ENCODE measurements at places on chromosomes 5 and 9. TPM values are rescaled to one million over a fixed set of nuclear protein-coding genes. Genes with fewer than 3 reads are reported as not detected.

The LCN2 gene
- not detected for total RNA-seq

The INSL4 gene
- not detected for total RNA-seq

The MAP3K1 gene
- total RNA-seq, result 10.3 TPM

The MSMP gene
- not detected for total RNA-seq

The SWI5 gene
- total RNA-seq, result 35.7 TPM

The TGFBI gene
- 270 TPM for total RNA-seq

The KIF4B gene
- under 0.01 TPM for total RNA-seq

The PAM gene
- total RNA-seq, result 405 TPM

The QRFP gene
- total RNA-seq, result not detected

The MTREX gene
- total RNA-seq, result 85.7 TPM

The CD180 gene
- total RNA-seq, result not detected

The TRIM7 gene
- total RNA-seq, result 2.3 TPM

The CSF2 gene
- 0.51 TPM for total RNA-seq

DNA sequence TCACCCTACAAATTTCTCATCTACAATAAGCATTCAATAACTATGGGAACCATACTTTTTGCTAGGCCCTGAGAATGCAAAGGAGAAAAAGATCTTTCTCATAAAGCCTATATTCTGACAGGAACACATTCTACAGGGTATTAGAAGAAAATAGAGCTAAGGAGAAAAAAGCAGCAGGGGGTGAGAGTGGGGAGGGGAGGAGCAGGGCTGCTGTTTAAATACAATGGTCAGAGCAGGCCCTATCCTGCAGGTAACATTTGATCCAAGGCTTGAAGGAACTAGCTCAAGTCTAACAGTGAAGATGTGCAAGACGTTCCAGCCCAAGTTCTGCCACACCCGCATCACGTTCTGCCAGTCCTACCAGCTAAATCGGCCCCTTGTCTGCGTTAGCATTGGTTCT lies 89.7 kb downstream of the ELAVL2 start:
- no peak for DNase-seq

- no peak for DNase-seq
Observed at GRCh38 chr5:2156358-2157059, 273.8 kb upstream of the IRX4 start.

DNA sequence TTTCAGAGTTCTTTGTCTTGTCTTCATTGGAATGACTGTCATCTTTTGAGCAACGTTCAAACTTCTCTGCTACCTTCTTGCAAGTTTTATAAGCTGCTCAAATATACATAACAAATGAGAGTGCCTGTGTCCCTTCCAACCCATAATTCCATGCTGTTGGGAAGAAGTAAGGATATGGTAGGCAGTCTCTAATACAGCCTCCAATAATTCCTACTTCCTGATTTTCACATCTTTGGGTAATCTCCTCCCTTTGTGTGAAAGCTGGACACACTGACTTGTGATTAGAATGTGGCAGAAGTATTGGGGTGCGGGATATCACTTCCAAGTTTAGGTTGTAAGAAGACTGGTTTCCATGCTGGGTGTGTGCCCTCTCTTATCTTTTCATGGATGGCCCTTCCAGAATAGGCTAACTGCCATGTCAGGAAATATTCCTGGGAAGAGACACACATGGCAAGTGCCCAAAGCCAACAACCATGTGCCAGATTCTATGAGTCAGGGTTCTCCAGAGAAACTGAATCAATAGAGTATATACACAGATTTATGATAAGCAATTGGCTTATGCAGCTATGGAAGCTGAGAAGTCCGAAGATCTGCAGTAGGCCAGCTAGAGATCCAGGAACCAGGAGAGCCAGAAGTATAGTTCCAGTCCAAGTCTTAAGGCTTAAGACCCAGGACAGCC lies 531.3 kb downstream of the NTRK2 start:
- peak; percentile 86 for DNase-seq

- DNase-seq, result peak; percentile 9
Observed at GRCh38 chr5:100131161-100131560, 404.0 kb upstream of the FAM174A start.

DNA sequence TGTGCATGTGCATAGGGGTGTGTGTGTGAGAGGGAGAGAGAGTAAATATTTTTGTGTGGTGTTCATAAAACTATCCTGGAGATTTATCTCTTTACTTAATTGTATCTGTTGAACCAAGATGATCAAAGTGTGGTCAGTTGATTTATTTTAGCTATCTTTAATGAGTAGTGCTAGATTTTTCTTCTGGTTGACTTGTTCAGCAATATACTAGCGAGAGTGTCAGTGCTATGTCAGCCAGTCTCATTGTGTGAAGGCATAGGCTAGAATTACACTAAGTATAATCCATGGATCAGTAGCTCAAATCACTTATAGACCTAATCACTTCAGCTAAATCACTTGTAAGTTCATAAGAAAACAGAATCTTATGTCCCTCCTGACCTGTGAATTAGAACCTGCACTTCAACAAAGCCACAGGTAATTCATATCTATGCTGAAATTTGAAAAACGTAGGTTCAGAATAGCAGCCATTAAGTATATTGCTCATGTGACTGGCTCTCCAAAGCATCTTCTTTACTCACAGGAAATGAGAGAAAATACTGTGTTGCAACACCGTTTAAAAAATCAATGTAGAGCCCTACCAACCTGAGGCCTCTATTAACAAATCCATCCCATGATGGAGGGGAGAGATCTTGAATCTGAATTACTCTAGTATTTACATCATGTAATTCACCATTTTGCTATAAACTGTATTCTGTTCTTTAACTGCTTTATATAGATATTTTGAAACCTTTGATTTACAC lies 203.1 kb upstream of the ACTBL2 start:
- DNase-seq, result no peak

- no peak for DNase-seq
Observed at GRCh38 chr9:106531491-106531890, 331.5 kb upstream of the ZNF462 start.

- DNase-seq, result no peak
Observed at GRCh38 chr5:18051953-18052352, 417.7 kb downstream of the TAF11L14 start.

DNA sequence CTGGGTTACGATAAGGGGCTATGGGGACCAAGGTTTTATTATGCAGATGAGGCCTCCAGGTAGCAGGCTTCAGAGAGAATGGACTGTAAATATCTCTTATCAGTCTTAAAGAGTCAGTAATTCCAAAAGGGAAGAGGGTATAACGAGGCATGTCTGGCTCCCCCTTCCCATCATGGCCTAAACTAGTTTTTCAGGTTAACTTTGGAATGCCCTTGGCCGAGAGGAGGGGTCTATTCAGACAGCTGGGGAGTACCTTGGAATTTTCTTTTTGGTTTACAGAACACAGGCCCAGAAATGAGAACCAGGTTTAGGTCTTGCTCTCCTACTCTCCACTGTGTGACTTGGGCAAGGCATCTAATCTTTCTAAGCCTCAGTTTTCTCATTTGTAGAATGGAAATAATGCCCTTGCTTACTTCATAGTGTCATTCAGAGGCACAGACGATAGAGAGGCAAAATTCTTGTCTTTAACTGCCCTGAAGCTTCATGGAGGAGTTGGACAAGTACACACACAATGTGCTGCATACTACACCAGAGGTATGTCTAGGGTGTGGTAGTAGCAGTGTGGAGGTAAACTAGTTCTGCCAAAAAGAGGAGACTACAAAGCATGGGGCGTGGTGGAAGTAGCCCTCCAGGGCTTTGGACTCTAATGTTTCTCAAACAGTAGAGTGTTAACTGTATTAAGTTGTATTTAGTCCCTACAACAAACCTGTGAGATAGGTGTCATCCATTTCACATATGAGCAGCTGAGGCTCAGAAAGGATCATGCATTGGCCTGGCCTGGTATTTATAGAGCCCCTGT lies 45.5 kb downstream of the IRF1 start:
- DNase-seq, result no peak

DNA sequence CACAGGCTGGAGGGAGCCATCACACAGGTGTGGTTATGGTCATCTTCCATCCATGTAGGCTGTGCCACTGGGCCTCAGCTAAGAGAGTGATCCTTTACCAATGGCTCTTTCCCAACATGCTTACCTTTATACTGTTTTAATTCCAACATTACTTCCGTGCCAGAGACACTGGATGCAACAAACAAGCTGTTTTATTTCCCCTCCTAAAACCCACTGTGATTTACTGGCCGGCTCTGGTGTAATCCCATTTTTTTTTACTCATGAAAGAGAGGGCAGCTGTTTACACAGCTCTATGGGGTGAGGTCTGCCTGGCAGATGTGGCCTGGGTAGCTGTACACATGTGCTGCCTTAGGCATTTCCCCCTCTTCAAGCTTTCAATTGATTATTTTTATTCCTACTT lies 58.5 kb downstream of the MACROH2A1 start:
- DNase-seq, result no peak

GRCh38 chr5:179615203-179615602 lies 8.3 kb downstream of the HNRNPH1 start:
- DNase-seq, result no peak

DNA sequence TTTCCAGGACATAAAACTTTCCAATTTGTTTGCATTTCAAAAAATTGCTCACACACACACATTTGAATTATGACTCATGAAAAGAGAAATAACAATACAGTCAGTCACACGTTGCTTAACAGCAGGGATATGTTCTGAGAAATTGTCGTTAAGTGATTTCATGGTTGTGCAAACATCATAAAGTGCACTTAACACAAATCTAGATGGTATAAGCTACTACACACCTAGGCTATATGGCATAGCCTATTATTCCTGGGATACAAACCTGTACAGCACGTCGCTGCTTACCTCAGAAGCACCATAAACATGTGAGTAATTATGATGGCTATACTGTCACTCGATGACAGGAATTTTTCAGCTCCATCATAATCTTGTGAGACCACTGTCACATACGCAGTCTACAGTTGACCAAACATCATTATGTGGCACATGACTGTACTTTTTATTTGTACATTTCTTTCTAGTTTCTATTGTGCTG lies 378.2 kb downstream of the ACTL7B start:
- DNase-seq, result peak; percentile 93

GRCh38 chr5:4230471-4230785 lies 634.8 kb downstream of the IRX1 start:
- no peak for DNase-seq

DNA sequence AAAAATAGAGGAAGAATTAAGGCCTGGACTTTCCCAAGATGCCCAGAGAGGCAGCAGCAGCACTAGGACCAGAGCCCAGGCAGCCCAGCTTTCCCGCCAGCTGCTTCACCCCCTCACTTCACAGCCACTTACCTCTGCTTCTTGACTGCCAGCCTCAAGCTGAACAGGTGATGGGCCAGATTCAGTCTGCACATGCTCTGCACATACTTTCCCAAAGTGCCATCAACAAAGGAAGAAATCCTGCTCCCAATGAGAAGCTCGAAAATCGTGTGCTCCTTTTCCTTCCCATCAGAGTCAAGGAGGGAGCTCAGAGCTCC lies 4.1 kb upstream of the SLC25A48 start:
- no peak for DNase-seq

GRCh38 chr9:135245482-135246247 lies 158.2 kb downstream of the OLFM1 start:
- no peak for DNase-seq

DNA sequence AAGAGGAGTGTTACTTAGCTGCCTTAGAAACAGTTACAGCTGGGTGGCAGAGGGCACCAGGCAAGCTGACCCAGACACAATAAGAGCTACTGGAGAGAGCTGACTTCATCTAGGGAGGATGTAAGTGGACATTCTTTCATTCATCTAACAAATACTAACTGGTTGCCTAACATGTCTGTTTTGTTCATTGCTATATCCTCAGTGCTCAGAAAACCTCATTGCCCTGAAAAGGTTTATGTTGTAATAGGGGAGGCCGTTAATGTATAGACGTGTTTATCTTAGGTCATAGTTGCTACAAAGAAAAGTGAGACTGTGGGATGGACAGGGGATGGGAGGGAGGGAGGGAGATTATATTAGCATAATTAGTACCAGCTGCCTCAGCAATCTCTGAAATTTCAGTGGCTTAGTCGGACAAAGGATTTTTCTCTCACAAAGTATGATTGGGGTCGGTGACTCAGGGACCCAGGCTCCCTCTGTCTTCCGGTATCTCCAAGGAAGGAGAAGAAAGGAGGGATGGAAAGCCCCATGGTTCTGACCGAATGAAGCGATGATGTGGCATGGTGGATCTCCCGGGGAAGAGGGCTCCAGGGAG lies 2.6 kb upstream of the SNX18 start:
- DNase-seq, result peak; percentile 51

DNA sequence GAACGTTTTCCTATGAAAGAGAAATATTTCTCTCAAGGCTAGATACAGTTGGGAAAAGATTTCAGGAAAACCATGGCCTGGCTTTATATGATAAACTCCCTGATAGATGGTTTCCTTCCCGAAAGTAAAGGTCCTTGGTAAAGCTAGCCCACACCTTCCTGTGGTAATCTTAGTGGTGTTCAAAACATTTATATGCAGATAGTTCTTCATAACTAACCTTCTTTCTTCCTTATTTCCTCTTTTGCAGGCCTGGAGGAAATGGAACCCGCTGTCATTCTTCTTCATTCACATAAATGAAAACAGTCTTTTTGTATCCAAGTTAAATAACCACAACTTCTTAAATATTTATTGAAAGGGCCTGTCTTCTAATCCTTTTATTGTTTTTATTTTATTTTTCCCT lies 474.0 kb upstream of the ACTBL2 start:
- DNase-seq, result no peak

GRCh38 chr5:93193431-93194347 lies 387.3 kb downstream of the NR2F1-AS1 start:
- DNase-seq, result peak; percentile 53
